Stimulated activated CD4-positive, alpha-beta T cell treated with anti-CD3 and anti-CD28 coated beads, TNF-alpha, amount 100 ng/mL, for 24 hours (primary cell): ENCODE measurements at places on chromosomes 7 and 10.

- no peak for DNase-seq
Measured at GRCh38 chr7:135239263-135239662, 5.6 kb downstream of the STRA8 start.

DNA sequence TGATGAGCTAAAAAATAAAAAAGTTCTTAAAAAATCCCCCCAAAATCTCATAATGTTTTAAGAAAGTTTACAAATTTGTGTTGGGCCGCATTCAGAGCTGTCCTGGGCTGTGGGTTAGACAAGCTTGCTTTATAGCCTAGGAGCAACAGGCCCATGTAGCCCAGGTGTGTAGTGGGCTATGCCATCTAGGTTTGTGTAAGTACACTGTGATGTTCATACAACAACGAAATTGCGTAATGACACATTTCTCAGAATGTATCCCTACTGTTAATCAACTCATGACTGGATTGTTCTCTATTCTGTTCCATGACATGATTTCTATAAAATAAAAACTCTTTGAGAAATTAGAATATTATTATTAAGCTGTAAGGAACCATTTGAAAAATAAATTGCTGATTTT lies 13.0 kb downstream of the MIOS start:
- DNase-seq = no peak

DNA sequence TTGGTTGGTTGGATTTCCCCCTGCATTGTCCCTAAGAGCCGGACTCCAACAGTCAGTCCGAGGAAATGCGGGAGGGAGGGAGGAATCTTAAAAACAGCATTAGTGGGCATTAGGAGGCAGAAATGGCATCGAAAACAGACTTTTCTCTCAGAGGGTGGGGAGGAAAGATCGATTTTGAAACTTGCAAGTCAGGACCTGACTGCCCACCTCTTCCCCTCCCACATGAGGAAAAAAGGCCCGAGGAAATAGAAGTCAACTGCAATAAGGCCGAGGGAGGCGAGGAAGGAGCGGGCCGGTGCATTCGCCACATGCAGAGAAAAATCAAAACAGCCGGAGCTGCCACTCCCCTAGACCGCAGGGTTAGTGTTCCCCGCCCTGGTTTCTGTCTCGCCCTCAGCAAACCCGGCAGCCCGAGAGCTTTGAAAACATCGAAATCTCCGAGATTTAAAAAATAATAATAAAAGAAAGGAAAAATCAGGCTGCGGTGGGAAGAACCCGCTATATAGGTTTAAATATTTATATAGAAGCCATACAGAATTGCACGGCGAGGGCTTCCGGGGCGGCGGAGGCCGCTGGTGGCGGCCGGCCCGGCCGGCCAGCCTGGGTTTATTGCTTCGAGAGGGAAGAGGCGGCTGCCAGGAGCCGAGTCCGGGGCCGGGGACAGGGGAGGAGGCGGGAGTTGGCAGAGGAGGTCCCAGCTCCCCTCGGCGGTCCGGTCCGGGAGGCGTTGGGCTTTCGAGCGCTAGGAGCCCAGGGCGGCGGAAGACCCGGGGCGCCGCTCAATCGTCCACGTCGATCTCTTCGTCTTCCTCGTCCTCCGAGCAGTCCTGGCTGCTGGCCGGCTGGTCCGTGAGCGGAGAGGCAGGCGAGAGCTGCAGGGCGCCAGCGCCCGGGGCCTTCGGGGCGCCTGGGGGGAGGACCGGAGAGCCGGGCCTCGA lies 2.5 kb downstream of the LBX1 start:
- no peak for DNase-seq

- DNase-seq = no peak
Measured at GRCh38 chr10:28566458-28567015, 33.6 kb downstream of the WAC start.

DNA sequence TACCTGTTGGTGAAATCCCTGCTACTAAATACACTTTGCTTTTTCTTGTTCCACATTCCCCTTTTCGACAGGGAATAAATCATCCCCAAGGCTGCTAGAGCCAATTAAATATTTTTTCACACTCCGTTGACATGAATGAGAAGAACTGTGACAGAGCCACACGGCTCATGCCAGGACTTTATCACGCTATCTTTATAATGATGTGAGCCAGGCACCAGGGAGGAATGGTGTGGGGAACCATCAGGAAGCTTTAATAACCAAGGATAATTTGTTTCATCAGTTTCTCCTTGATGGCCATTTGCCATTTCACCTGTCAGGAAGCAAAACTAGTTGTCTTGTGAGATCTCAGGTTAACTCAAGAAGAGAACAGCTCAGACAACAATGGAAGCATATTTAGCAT lies 193.0 kb upstream of the C7orf33 start:
- DNase-seq = no peak

DNA sequence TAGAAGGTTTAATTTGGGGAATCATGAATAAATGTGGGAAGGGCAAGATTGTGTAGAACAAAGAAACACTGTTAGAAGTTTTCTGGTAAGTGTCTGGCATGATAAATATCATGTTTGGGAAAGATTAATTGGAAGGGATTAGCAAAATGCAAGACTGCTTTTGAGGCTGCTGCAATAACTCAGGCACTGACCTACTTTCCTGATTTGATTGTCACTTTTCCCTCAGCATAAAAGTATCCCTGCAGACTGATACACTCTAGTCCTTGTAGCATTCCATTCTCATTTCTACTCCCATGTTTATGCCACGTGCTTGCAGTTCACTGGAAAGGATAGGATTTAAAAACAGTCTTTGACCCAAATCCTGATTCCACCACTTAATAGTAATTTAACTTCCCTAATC lies 303.3 kb upstream of the SEMA3A start:
- DNase-seq = no peak

DNA sequence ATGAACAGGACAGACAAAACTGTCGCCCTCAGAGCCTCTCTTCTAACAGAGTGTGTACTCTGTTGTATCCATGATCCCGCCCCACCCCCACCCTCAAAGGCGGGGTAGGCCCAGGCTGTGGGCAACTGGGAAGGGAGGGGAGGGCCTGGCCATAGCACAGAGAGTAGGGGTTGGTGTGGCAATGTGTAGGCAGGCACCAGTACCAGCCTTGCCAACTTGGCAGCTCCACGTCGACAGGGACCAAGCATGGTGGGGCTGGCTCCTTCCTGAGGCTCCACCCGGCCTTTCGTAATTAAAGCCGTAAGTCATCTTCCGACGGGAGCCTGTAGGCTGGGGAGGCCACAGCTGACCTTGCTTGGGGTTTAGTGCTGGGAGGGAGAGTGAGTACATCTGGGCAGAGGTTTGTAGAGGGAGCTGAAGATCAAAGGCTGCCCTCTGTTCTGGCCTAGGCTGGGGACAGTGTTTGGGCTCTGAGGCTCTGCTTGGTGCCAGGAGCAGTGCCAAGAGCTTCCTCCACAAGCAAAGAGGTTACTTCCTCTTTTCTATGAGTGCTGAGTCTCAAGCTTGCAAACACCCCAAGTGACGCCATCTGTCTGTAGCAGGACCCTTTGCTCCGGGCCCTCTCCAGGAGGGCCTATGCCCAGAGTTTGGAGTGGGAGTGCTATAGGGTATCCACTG lies 121.6 kb downstream of the C10orf105 start:
- no peak for DNase-seq

- no peak for DNase-seq
Measured at GRCh38 chr7:27775782-27776181, 35.8 kb downstream of the TAX1BP1 start.
